ENCODE measurements at places on chromosomes 5 and 9.
A peak's percentile ranks its signal among the peaks of the same experiment; 100 is the strongest.

GRCh38 chr5:65816729-65817128 lies 94.7 kb downstream of the NLN start:
- DNase-seq, result no peak

DNA sequence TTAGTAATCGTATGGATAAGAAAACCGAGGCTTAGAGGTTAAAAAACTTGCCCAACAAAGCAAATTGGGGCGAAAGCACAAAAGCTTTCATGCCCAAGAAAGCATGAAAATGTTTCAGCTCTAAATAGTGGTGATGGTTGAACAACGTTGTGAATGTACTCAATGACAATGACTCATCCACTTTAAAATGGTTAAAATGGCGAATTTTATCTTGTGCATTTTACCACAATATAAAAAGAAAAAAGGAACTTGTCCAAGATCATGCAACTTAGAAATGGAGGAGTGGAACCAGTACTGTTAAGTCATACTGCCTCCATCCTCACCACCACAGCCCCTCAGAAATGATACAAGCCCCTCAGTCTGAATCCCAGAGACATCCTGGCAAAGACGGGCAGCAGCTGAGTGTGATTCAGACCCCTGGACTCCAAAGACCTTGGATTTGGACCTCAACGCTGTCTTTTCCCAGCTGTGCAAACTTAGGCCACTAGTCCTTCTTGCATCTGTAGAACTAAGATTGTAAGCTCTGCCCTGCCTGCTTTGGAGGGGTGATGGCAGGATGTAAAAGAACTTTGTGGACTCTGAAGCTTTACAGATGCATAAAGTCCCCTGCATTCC lies 158.4 kb downstream of the GABBR2 start:
- DNase-seq, result no peak

GRCh38 chr5:67166460-67167285 lies 29.9 kb downstream of the CD180 start:
- DNase-seq, result peak; percentile 86

DNA sequence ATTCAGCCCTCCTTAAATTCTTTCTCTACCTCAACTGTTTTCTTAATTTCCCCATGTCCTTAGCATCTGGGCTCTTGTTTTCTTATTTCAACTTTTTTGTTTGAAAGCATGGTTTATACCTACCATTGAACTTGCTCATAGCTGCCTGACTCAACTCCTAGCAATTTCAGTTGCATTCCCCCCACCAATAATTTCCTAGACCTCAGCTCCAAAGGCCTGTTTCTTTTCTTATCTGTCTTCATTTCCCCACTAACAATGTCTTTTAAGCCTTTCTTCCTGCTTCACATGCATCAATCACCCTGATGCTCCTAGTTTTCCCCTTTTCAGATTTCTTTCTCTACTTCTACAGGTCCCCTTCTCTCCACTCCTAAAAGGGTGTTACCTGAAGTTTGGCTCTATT lies 129.7 kb upstream of the PDE4D start:
- no peak for DNase-seq

DNA sequence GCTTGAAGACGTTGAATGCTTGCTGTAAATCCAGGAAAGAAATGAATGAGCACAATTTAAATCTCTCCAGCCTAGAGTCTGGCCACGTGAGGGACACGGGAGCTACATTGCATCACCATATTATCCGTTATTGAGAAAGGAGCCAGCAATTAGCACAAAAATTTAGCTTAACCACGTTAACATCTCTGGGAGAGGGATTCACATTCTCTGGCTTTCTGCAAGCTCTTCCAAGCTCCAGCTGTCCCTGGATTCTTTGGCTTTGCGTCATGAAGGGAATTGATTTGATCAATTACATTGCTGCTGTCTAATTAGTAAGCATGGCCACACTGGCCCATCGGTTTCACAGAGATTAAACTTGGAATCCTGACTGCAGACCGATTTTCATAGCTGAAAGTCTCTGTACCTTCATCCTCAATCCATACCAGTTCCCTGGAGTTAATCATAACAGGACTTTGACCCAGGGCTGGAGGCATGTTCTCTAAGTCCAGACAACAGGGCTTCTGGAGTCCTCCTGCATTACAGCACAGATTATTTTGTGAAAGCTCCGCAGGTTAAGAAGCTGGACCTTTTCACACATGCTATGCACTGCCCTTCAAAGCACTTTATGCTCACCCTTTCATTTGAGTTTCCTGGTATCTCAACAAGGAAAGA lies 31.6 kb downstream of the ADRA1B start:
- DNase-seq, result no peak

- DNase-seq, result no peak
These were observed 9.6 kb downstream of the DAB2 start for GRCh38 chr5:39415201-39415600.

DNA sequence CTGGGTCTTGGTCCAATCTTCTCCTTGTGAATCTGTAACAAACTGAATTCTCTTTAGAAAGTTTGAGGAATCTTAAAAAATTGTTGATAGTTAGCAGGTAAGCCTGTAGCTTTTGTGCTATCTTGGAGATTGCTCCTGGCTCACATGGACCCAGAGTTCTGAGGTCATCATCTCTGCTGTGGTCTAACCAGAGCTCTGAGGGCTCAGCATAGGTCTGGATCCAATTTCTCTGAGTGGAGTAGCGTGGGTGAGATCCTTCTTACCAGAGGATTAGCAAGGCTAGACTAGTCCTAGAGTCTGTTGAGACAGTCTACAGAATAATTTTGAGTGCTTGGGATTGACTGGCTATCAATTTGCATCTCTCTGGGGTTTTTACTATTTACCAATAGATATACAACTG lies 60.5 kb upstream of the IL6ST start:
- no peak for DNase-seq

GRCh38 chr9:97503862-97504210 lies 2.4 kb downstream of the TMOD1 start:
- DNase-seq, result no peak

GRCh38 chr9:133003671-133004090 lies 25.2 kb downstream of the GFI1B start:
- DNase-seq, result no peak

- no peak for DNase-seq
These were observed 30.4 kb downstream of the PSMB7 start for GRCh38 chr9:124384846-124385245.
